Right ventricle myocardium inferior (tissue), 1 donor: ENCODE measurements at places on chromosomes 4 and X. TPM values are rescaled to one million over a fixed set of nuclear protein-coding genes. Genes with fewer than 3 reads are reported as not detected.

DNA sequence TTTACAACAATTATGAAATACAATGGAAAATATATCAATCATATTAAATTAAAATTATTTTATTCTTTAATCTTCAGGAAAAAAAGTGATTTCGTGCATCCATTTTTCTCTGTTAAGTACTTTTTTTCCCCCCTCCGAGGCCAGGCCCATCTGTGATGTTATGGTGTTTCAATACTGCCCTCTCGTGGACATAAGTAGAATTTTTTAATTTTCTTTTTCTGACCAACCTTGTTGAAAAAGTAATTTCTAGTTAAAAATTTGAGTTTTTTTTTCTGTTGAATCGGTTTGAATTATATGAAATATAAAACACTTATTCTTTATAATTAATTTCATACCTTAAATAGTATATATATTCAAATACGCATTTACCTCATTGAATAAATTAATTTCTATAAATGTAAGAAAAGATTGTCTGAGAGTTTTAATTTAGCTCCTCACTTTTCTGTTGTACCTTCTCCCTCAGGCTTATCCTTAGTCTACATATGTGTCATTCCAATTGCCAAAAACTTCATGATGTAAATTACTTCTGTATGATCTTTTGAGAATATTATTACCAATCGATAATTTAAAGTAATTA, 175.8 kb upstream of the TECRL start:
- no peak for DNase-seq

DNA sequence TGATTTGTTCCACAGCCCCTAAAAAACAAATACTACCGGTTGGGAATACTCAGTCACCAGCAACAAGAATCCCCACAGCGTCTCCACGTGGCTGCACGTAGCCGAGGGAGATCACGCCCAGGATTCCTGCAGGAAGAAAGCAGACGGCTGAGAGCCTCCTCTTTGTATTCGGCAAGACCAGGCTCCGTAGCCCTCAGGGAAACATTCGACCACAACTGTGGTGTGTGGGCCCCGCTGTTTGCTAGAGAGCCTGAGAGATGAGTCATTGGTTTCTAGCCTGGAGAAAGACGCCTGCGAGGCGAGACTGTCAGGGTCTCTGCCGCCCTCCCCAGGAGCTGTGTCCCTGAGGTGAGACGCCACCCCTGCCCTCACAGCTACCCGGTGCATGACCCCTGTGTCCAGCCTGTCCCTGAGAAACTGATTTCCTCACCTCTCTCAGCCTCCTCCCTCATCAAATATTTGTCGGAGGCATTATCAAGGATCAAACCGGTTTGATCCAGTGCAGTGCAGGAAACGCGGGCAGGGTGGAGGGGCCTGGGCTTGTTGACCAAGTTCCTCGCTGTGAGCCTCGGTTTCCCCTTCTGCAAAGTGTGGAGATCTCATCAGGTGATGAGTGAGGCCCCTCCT, 4.7 kb upstream of the S100P start:
- DNase-seq, result no peak

GRCh38 chr4:74934016-74934831, 1.3 kb downstream of the PARM1 start:
- DNase-seq, result no peak

Gene CXCL5
- 0.08 TPM for total RNA-seq

Gene GLRA3
- total RNA-seq, result not detected
